ENCODE measurements at places on chromosomes 7 and 10. TPM values are rescaled to one million over a fixed set of nuclear protein-coding genes. Genes with fewer than 3 reads are reported as not detected.

DNA sequence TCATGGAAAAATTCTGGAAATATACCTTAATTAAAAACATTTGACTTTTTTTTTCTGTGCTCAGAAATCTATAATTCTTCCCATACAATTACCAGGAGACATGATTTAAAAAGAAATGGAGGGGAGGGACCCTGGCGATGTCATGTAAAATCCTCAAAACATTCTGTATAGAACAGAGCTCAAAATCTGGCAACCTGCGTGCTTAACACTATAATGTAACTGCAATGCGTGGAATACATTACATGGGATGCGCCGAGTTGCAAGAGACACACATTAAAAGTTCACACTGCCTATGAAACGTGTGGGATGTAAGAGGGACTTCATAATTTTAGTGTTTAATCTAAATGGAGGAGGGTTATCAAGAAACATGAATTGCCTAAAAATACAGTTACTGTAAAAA is 215.0 kb downstream of the GLI3 start:
- DNase-seq = no peak

PAPOLB gene
- 0.02 TPM for polyA plus RNA-seq

DNA sequence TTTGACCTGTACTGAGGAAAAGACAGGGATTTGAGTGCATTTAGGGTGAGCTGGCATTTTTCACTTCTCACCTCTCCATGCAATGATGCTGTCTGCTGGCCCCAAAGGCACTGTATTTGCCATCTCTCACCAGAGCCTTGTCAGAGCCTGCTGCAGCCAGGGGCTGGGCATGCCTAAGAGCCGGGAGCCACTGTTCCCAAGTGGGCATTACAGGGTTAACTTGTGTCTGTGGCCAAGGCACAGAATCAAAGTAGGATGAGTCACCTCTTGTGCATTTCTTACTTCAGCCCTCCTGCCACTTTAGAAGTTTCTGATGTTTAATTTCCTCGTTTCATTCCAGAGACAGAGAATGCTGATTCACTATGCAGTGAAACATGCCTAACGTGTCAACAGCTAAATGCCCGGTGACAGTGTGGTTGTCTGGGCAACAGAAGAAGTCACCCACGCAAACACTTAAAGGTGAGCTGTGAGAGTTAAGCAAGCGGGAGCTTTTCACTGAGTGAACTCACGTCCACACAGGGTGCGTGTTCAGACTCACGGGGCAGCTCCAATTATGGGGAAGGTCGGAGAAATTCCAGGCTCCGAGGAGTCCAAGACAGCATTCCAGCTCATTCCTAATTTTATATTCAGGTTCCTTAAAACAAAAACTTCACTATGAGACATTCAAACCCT is 57.1 kb upstream of the IGFBP3 start:
- peak; percentile 99 for DNase-seq

DNA sequence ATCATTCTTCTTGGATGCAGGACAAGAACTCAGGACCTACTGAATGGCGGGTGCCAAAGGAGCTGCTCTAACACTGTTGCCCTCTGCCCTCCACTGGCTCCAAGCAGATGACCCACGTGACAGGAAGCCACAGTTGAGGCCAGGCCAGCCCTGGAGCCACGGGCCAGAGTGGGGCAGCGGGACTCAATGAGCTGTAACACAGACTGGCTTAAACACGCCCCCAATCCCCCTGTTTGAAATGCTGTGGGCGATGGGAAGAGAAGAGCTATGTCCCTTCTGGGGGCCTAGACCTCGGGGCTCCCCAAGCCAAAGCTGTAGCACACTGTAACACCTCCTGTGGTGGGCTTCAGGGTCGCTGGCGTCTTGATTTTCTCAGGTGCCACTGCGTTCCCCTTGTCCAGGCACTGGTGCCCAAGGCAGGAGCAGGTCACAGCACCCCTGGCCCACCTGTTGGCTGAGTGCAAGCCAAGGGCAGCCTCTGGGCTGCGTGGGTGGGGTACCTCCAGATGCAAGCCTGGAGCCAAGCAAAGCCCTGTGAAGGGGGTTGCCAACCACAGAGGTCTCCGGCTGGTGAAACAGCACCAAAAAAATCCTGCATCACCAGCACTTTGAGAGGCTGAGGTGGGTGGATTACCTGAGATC is 18.6 kb upstream of the ZMIZ2 start:
- DNase-seq = no peak

NPC1L1 gene
- polyA plus RNA-seq = not detected

- DNase-seq = no peak
Measured at GRCh38 chr7:116633131-116633988, 38.6 kb upstream of the MET start.

DNA sequence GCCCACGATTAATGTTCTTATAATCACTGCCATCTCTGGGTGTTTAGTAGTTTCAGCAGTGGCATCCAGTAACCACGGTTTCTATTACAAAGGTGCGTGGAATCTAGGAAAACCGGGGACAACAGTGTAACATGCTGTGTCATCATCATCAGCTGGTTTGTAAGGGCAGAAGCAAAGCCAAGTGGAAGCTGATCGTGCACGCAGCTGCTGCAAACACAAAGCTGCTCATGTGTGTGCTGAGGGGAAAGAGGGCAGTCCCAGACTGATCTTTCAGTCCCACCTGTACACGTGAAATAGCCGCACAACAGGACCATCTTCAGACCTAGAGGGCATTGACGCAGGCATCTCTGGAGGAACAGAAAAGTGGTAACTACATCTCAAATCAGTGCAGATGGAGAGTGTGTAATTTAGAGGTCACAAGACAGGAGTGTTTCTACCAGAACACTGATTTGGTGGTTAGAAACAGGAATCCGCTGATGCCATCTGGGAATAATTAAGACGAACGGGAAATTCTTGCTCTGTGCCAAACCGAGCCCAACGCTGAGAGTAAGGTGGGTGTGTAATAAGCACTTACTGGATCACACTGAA is 13.4 kb downstream of the ANKRD16 start:
- DNase-seq = peak; percentile 66

DNA sequence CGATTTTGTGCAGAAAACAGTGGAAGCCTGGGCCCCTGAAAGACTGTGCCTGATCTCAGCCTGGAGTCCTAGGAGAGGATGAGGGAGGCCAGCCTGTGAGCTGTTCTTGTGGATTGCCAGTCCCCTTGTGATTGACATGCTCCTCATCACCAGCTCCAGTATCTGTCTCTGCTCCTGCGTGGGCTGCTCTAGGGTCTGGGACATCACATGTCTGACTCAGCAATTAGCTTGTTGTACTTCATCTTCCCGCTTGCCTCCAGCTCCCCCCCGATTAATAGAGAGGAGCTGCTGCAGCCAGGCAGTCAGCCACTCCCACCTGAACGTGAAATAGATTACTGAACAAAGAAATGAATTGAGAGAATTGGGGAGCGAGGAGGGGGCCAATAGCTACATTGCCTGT is 99.6 kb upstream of the TBX20 start:
- DNase-seq = no peak

DNA sequence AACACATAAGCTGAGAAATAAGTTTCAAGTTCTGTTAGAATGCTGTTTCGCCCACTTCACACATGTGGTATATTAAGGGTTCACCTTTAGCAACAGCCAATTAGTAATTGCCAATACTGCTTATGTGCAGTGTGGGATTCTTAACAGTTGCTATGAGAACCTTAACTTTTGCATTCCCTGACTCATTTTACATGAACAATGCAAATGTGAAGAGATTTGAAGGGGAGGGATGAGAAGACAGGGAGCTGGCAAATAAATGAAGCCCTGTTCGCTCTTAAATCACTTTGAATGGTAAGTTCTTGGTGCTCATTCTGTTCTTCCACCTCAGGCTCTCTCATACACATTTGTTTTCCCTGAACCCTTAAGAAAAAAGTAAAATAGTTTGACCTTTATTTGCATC is 82.3 kb downstream of the LRRC4 start:
- no peak for DNase-seq

AOAH gene
- not detected for polyA plus RNA-seq

MGMT gene
- 18.0 TPM for polyA plus RNA-seq

- peak; percentile 90 for DNase-seq
Measured at GRCh38 chr10:13712837-13713581, 126.2 kb downstream of the PRPF18 start.

DNA sequence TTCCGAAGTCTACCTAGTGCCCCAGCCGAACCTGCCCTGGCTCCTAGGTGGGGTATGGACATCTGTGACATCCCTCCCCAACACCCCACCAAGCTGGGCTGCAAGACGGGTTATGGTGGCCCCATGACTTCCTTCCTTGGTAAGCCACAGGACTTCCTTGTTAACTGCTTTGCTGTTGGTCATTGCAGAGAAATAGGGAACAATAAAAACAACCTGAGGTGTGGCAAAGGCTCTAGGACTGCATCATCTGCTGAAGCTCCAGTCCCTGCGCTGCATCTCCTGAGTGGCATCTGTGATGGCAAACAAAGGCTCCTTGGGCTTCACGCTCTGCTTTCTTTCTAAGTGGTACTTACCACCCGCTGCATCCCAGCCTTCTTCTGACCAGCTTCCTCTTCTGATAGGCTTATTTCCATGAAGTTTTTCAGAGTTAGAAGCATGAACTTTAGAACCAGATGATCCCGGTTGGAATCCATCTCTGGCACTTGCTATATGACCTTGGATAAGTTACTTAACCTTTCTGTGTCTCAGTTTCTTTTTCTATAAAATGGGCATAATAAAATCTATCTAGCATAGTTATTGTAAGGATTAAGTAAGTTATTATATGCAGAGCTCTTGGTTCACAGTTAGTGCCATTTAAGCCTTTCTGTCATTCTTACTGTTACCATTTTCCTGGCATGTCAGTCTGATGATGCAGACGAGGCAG is 216.8 kb downstream of the RPS24 start:
- no peak for DNase-seq
